Right lobe of liver (tissue), 6 donors: ENCODE measurements at places on chromosomes 3 and 15. TPM values are rescaled to one million over a fixed set of nuclear protein-coding genes. Genes with fewer than 3 reads are reported as not detected.

DNA sequence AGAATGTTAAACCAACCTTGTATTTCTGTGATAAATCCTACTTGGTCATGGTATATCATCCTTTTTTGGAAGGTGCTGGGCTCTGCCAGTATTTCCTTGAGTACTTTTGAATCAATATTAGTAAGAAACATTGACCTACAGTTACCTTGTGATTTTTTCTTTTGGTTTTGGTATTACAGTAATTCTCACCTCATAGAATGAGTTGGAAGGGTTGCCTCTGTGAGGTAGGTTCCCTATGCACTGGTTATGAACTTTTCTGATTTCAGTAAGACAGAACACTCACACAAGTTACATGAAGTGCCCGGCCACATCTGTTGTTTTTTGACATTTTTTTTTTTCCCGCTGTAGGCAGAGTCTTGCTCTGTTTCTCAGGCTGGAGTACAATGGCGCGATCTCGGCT lies 20.0 kb downstream of the PCCB start:
- no peak for DNase-seq
- H3K27me3 ChIP-seq: no peaks in the 10 kb centered on the region
- no peaks in the 10 kb centered on the region for H3K4me1 ChIP-seq
- no peak overlapping the region for H3K27ac ChIP-seq
- peaks cover 10% of the 10 kb centered on the region for H3K36me3 ChIP-seq

DNA sequence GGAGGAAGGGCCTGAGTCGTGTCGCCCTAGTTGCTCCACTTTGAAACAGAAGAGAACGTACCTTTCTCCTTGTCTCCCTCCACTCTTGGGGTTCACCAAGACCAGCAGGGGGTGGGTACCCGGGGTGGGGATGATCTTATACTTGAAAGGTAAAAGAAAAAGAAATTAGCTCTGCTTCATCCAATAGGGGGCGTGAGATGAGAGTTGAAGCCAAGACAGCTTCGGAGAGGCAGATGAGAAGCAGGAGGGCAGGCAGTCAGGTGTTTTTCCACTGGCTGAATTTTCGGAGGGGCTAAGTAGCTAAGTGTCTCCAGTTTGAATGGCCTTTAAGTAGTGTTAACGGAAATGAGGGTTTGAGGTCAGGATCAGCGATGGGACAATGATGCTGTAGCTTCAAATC lies 100.4 kb downstream of the DGKG start:
- H3K36me3 ChIP-seq: no peaks in the 10 kb centered on the region
- no peak overlapping the region for H3K27ac ChIP-seq
- no peaks in the 10 kb centered on the region for H3K4me1 ChIP-seq
- H3K4me3 ChIP-seq: no peak overlapping the region
- DNase-seq: no peak

The GRM7 gene
- not detected for total RNA-seq

GRCh38 chr3:39780352-39780751 lies 29.1 kb upstream of the MYRIP start:
- no peak overlapping the region for H3K27ac ChIP-seq
- H3K36me3 ChIP-seq: no peaks in the 10 kb centered on the region
- H3K27me3 ChIP-seq: no peaks in the 10 kb centered on the region

The PPP1R14D gene
- total RNA-seq: not detected

DNA sequence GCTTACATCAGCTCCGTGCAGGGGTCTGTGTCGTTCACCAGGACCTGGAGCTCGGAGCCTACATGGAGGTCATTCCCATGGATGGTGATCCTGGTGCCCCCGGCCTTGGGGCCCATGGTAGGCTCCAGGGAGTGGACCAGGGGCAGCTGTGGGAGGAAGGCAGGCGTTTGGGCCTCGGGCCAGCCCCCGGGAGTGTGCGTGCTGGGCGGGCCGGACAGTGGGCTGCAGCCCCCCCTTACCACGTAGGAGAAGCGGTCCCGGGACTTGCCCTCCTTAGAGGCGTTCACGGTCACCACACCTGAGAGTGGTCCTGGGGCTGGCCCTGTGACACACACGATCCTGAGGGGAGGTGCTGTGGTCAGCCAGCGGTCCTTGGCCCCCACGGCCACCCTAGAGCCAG lies 29.6 kb downstream of the H1-8 start:
- H3K27me3 ChIP-seq: no peaks in the 10 kb centered on the region
- no peak overlapping the region for H3K4me3 ChIP-seq
- H3K4me1 ChIP-seq: peaks cover 2% of the 10 kb centered on the region
- no peak for DNase-seq
- no peaks in the 10 kb centered on the region for H3K36me3 ChIP-seq
- H3K27ac ChIP-seq: no peak overlapping the region

DNA sequence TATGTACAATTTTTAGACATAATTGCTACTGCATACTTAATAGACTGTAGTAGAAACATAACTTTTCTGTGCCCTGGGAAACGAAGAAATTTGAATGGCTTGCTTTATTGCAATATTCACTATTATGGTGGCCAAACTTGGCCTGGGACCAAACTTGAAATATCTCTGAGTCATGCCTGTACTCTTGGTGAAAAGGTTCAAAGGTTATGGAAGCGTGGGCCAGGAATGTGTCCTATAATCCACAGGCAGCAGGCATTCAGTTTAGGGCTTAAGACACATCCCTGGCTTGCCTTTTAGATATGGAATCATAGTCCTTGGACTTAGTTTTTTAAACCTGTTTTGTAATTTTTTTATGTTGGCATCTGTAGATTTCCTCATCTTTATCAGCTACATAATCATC lies 124.3 kb downstream of the LRIG1 start:
- H3K27ac ChIP-seq: peak overlapping the region; percentile 10
- DNase-seq: no peak
- no peaks in the 10 kb centered on the region for H3K4me1 ChIP-seq
- no peaks in the 10 kb centered on the region for H3K27me3 ChIP-seq
- no peak overlapping the region for H3K4me3 ChIP-seq

The GABRB3 gene
- 0.58 TPM for total RNA-seq
